ENCODE measurements at places on chromosomes 5 and 9.
A peak's percentile ranks its signal among the peaks of the same experiment; 100 is the strongest.

DNA sequence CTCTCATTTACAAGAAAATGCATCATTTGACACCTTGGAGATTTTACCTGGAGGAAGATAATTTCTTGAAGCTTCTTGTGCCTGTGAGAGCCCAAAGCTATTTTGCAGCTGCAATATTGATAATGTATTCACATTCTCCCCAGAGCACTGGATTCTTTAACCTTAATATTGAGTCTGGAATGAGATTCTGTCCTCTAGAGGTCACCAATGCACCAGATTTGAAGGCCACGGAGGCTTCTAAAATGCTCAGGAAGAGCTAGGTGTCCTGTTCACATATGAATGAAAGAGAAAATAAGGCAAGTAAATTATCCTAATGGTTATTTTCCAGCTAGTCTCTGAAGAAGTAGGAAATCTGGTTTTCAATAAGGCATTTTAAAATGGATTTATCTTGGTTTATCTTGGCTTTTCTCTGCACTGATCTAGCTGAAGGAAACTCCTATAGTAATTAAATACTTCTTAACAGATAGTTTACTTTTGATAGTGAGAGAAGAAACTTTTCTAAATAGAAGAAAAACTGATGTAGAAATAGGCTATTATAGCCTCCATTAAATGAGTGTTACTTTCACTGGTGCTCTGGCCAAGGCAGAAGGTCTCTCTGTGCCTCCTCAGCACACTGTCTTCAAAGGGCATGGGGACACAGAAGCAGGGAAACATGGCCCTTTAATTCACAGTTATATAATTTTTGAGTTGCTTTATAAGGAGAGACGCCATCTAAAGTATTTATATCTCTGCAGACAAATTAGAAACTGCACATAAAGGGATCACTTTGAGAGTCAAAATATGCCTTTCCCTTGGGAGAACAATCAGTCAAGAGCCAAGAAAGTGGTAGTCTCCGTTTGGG is 297.0 kb upstream of the ACTBL2 start:
- peak; percentile 17 for DNase-seq

- no peak for DNase-seq
These were observed 301.6 kb upstream of the PDE4D start for GRCh38 chr5:60195083-60195482.

- DNase-seq = no peak
These were observed 286.7 kb upstream of the KLF9 start for GRCh38 chr9:70701163-70701562.

GRCh38 chr9:4263591-4263990 is 36.3 kb downstream of the GLIS3 start:
- no peak for DNase-seq

GRCh38 chr9:81069038-81069795 is 620.1 kb downstream of the TLE1 start:
- no peak for DNase-seq

- DNase-seq = no peak
These were observed 175.5 kb upstream of the SLC30A5 start for GRCh38 chr5:68918306-68918705.

DNA sequence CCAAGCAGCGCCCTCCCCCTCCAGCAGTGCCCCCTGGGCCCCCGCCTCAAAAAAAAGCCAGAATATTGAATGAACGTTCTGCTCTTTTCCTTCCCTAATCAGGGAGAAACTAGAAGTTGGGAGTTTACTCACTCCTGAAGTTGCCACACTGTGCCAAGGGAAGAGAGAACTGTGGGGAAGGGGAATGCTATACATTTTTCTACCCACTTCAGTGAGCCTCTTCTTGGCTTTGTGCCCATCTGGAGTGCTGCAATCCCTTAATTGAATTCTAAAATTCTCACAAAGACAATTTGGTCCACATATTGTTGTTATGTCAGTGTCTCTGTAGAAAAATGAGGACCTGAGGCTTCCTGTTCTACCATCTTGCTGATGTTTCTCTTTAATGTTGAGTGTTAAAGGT is 443.7 kb downstream of the DIRAS2 start:
- DNase-seq = no peak

- peak; percentile 86 for DNase-seq
These were observed at the start of gene SNX24 for GRCh38 chr5:122845229-122846050. TSS of gene SNX24 (plus strand) at chr5:122845613. CDS start at chr5:122845634, 21 bp downstream.

DNA sequence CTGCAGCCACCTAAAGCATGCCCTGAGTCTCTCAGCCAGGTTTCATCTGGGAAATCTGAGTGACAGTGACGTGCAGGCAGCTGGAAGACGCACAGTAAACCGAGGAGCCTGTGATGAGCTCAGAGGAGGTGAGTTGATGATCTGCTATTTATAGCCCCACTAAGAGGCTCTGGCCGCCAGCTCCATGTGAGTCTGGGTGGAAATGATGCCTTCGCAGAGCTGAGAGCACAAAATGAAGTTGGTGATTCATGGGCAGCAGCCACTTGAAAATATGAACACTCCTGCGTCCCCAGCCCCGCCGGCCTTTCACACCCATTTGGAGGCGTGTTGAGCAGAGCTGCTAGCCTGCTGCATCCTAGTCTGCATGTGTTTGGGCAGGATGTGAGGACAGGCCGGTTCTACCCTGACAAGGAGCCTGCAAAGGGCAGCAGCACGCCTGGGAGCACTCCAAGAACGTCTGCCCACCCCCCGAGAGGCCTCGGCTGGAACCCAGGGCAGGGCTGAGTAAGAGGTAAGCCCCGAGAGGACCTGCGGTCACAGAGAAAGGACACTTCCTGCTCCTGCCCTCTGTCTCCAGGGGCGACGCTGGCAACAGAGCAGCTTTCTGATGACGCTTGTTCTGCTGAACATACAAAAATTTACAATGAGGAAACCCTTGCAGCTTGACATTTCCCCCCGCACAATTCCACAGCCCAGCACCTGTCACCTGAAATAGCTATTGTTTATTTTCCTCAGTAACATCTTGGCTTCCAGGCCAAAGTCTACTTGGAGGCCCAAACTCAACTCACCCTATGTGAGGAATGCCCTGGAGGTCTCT is 25.1 kb upstream of the CDKN2AIPNL start:
- peak; percentile 77 for DNase-seq

DNA sequence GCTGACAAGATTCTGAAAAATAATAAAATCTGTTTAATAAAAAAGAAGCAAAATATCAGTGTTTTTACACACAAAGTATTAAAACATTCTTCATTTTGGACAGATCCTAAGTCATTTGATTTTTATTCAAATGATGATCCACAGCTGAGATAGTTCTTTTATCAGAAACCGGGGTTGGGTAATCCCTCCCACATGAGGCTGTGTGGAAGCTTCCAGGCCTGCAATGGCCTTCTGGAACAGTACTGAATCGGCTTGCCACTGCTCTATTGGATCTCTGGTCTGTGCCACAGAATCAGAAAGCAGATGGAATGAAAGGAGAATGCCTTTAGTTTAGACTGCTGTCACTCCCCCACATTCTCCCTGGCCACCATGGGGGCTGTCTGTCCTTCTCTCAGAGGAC is 6.1 kb upstream of the C5orf58 start:
- DNase-seq = no peak

- DNase-seq = no peak
These were observed 62.2 kb upstream of the ANGPTL2 start for GRCh38 chr9:127184641-127185040.

- no peak for DNase-seq
These were observed 26.6 kb downstream of the MORN5 start for GRCh38 chr9:122186301-122186700.

GRCh38 chr5:140232731-140233130 is 57.7 kb downstream of the CYSTM1 start:
- DNase-seq = no peak

- DNase-seq = no peak
These were observed 13.7 kb upstream of the ADRA1B start for GRCh38 chr5:159902444-159903121.

DNA sequence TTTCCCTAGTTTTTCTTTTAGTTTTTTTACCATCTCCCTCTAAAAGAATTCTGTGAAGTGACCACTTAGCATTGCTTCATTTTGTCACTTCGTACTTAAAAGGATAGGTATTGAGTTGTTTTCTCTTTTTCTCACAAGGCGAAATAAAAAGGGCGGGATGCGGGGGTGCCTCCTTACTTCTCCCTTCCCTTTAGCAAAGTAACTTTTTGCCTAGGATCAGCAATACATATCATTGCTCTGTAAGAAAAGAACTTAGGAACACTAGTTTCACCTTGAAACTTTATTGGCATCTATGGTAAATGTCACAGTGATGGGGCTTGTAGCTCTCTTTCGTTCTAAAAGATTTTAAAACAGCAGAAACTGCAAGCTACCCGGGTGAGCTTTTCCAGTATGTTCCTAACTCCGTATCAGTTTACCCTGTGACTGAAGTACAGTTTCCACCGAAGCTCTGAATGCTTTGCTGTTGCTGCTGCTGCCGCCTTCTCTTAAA is 4.1 kb downstream of the PRDM6 start:
- no peak for DNase-seq

GRCh38 chr9:8627976-8628679 is 828.5 kb upstream of the DMAC1 start:
- DNase-seq = no peak

GRCh38 chr5:38051711-38052511 is 206.4 kb upstream of the EGFLAM start:
- DNase-seq = no peak

- DNase-seq = peak; percentile 71
These were observed 20.1 kb downstream of the CXXC5 start for GRCh38 chr5:139668064-139668880.

GRCh38 chr9:130937146-130938076 is 1.6 kb downstream of the FIBCD1 start:
- DNase-seq = no peak

DNA sequence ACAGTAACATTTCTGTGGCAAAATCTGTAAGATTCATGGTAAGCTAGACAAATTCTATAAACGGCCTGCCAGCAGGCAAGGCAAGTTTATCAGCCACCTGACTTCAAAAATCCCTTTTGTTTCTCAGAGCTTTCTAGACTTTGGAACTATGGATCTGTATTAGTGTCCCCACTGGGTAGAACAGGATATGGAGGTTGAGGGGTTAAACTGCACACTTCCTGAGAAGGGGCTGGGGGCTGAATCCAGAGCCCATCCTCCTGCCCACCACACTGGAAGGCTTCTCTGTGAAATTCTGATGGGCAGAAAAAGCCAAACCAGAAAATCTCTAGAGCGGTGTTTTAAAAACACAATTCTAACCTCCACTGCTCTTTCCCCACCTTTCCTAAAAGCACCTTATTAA is 128.7 kb downstream of the ENTREP1 start:
- no peak for DNase-seq

- no peak for DNase-seq
These were observed 3.6 kb upstream of the PSMD5 start for GRCh38 chr9:120846251-120846889.

GRCh38 chr5:153544706-153545105 is 54.2 kb downstream of the GRIA1 start:
- no peak for DNase-seq

GRCh38 chr5:148759101-148759500 is 67.3 kb upstream of the ADRB2 start:
- no peak for DNase-seq

- DNase-seq = no peak
These were observed 34.8 kb downstream of the TSPAN17 start for GRCh38 chr5:176682016-176682531.

DNA sequence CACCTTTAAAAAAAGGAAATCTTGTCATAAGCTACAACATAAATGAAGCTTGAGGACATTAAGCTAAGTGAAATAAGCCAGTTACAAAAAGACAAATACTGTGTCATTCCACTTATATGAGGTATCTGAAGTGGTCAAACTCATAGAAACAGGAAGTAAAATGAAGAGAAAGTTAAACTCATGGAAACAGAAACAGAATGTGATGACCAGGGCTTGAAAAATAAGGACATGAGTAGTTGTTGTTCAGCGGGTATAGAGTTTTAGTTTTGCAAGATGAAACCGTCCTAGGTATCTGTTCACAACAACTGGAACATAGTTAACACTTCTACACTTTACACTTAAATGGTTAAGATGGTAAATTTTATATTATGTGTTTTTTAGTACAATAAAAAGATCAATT is 47.8 kb upstream of the SLC1A3 start:
- DNase-seq = no peak

GRCh38 chr9:68780380-68780712 is 75.3 kb downstream of the PIP5K1B start:
- DNase-seq = no peak

DNA sequence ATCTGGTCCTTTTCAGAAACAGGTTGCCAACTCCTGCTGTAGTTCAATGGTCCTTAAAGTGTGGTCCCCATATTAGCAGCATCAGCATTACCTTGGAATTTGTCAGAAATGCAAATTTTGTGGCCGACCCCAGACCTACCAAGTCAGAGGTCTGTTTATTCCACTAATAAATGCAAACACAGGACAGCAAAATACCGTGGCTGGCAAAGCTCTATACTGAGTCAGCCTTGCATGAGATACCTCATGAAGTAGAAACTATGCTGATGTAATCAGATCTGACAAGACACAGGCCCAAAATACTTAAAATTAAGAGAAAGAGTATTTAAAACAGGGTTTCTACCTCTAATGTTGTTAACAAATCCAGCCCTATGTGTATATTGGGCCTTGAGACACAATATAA is 3.0 kb downstream of the GOLM1 start:
- DNase-seq = no peak

DNA sequence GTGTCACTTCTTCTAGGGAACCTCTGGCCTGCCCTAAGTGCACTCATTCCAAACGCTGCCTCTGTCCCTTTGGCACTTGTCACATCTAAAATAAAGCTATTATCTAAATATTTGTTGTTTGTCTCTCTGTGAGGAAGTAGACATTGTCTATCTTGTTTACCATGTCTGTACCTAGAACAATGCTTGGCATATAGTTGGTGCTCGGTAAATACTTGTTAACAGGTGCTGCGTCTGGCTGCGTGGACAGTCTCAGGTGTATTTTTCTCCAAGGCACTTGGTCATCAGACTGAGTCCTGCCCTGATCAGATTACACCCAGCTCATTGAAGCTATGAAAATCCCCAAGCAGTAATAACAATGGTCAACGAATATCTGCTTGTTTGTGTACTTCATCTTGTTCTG is 174.9 kb upstream of the SMIM23 start:
- no peak for DNase-seq

DNA sequence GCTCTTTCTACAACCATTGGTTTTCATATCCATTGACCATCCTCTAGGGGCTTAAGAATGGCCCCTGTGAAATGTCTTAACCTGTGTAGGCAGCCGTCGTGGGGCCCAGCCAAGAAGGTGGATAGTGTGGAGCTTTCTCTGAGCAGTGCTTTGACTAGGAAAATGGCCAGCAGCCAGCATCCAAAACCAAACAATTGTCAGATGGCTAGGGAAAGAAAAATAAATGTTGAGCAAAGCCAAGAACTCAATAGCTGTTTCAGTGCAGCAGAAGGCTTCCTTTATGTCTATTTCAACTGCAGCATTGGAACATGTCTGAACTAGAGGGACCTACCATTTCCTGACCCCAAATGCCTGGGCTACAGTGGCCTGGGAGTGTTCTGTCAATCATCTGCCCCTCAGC is 374.9 kb downstream of the TLE4 start:
- no peak for DNase-seq

Data from GM13976 (cell line).